ENCODE measurements at places on chromosomes 3 and 15.
A peak's percentile ranks its signal among the peaks of the same experiment; 100 is the strongest.

- DNase-seq = peak; percentile 39
These were observed 118.0 kb downstream of the ABI3BP start for GRCh38 chr3:100875239-100875638.

DNA sequence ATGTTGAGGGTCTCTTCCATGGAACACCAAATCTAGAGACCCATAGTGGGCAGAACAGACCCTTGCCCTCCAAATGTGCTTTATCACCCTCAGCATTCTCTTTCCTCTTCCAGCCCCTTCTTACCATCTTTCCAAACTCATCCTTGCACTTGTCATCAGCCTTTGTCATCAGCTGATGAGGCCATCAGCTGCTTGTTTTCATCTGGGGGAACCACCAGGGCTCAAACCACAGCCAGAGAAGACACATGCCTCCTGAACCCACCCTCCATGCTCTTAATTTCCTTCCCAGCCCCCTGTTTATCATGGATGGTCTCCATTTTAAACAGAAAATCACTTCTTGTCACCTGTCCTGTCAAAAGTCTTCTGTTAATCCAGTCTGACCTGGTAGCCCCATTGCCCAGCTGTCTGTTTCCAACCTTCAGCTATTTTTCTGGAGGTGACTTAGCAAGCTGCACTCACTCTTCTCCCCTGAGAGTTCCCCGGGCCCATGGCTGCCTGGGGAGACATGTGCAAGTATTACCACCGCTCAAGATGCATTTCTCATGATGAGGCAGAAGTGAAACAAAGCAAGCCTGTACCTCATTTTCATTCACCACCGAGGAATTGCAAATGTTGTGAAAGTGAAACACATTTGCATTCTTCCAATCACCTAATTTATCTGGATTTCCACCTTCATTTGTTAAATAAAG, 14.7 kb upstream of the SYNM start:
- no peak for DNase-seq

- no peak for DNase-seq
These were observed at the start of gene C15orf62 for GRCh38 chr15:40769274-40770146. Gene C15orf62 (plus strand): TSS chr15:40769980. CDS start chr15:40770496, 516 bp downstream.

DNA sequence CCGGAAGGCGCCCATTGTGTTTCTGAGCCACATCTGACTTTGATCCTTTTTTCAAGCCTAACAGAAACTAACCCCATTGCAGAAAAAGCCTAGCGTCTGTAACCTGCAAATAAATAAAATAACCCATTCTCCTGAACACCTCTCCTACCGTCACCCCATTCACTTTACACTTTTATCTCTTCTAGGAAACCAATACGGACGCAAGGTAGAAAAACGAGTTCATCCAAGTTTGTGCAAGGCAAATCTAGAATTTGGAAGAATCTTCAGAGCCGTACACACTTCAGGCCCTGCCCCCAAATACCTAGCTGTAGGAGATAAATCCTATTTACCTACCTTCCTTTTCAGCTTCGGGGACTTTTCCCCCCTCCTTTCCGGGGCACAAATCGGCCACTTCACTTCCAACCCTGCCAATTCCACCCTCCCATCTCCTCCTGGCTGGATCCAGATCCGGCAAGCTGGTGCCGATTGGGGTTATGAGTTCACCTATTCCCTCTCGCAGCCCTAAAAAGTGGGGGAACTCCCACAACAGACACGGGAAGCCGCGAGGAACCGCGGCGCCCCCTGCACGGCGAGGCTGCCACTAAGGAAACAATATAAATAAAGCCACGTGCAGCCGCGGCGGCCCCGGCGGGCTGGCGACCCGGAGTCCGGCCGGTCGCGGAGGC, 987 bp downstream of the PRTG start:
- no peak for DNase-seq
